OCI-LY7 (cell line): ENCODE measurements at places on chromosomes 2 and 18.

- DNase-seq, result no peak
These were observed 567 bp downstream of the PCYOX1 start for GRCh38 chr2:70258532-70258875.

DNA sequence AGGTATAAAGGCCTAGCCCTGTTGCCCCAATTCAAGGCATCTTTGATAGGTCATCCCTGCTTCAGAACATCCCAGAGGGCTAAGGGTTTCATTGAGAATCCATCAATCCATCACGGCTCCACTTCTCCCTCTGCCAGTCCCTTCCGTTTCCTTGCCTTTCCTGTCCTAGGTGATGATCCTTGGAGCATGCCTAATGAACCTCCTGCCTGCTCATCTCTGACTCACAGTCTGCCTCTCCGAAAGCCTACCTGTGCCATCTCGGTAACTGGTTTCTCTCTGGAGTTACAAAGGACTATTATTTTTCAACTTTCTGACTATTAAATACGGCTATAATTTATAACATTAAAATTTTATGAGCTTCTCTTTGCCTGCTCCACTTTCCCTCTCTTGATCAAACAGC lies 36.7 kb upstream of the OSBPL6 start:
- DNase-seq, result no peak

DNA sequence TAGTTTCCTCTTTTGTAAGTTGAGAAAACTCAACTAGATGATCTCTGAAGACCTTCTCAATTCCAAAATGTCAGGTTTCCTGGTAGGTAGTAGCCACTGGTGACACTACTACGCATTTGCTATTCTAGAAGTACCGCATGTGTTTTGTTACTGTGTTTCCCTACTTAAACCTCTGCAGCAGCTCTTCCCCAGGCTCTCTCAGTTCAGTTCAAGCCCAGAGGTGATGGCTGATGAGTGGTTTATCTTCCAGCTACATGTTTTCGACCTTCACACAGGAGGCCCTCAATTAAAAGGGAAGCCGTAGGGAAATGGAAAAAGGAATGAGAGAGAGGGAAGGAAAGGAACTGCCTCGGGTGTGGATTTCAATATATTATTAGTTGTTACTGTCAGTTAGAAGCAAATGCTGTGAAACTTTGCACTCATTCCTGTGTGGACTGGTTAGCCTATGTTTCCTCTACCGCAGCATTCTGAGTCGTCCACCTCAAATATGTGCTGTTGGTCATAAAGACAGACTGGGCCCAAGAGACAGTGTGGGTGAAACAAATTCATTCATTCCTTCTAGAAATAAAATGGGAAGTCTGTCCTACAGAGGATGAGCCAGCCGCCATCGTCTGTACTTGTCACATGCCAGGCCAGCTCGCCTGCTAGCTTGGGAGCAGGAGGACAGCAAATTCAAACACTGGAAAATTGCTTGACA lies 455.2 kb upstream of the RAB12 start:
- DNase-seq, result no peak

- no peak for DNase-seq
These were observed 40.1 kb upstream of the TAF1B start for GRCh38 chr2:9803023-9803805.

DNA sequence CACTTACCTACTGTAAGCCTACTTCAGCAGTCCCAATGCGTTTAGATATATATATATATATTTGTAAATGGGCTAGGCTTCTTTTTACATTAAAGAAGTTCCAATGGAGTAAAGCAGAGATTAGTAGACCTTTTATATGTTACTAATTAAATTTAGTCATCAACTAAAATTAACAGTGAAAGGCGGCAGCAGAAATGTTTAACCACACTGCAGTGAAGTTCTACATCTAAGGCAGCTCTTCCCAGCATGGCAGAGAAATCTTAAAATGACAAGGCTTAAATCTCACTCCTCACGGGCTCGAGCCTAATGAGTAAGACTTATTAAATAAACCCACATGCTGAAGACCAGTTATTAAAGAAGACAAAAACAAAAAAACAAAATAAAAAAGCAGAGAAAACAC lies 19.1 kb upstream of the KANSL1L start:
- DNase-seq, result no peak

- DNase-seq, result no peak
These were observed 18.0 kb upstream of the DNAH6 start for GRCh38 chr2:84498150-84498799.

GRCh38 chr2:236289766-236290462 lies 25.7 kb upstream of the ASB18 start:
- DNase-seq, result no peak

GRCh38 chr2:24040511-24040910 lies 6.7 kb downstream of the WDCP start:
- DNase-seq, result no peak

- DNase-seq, result no peak
These were observed 3.5 kb downstream of the HAAO start for GRCh38 chr2:42788882-42789281.
